ENCODE measurements at places on chromosomes 1 and 21.

DNA sequence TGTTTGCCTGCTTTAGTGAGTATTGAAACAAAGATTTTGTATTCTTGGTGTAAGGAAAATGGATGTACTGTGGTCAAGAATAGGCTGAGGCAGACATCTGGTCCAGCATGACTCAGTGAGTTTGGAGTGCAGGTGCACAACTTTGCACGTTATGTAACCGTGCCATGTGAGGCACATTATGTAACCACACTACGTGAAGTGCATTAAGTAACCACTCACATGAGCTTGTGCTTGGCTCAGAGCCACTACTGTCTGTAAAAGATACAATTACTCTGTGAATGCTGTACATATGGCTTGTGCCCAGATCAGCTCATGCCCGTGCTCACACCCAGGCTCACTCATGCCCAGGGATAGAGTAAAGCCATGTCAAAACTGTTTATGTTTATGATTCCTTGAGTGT, 216.8 kb downstream of the CTH start:
- no peak for DNase-seq

GRCh38 chr1:183806675-183807074, 1.8 kb downstream of the RGL1 start:
- DNase-seq: no peak

GRCh38 chr21:36767096-36767495, 68.2 kb downstream of the SIM2 start:
- DNase-seq: no peak

DNA sequence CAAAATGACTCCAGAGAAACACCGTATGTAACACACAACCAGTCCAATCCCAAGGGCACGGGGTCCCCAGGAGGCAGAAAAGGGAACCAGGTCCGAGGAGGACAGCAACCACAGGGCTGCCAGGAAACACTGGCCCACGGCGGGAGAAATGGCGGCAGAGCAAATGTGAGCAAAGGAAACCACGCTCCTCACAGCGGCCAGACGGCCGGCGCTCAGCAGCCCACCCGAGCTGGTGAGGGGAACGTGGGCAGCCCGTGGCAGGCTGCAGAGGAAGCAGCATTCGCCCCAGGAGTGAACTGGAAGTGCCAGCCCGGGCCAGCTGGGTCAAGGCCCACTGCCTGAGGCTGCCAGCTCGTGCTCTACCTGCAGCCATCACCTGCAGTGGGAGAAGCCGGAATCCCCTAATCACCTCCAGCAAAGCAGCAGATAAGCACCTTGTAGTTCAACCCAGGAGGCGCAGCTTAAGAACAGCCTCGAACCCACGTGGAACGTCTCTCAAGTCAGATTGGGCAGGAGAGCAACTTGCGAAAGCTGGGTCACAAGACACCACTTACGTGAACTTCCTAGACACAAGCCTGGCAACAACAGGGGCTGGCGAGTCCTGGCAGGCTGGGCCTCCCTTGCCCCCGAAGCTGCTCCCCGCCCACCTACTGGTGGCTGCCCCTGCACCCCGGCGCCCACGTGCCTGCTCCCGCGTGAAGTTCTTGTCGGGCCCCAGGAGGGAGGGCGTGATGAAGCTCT, 6.7 kb downstream of the SLC19A1 start:
- no peak for DNase-seq

- no peak for DNase-seq
Observed at GRCh38 chr1:180266275-180267210, 36.5 kb downstream of the LHX4 start.

DNA sequence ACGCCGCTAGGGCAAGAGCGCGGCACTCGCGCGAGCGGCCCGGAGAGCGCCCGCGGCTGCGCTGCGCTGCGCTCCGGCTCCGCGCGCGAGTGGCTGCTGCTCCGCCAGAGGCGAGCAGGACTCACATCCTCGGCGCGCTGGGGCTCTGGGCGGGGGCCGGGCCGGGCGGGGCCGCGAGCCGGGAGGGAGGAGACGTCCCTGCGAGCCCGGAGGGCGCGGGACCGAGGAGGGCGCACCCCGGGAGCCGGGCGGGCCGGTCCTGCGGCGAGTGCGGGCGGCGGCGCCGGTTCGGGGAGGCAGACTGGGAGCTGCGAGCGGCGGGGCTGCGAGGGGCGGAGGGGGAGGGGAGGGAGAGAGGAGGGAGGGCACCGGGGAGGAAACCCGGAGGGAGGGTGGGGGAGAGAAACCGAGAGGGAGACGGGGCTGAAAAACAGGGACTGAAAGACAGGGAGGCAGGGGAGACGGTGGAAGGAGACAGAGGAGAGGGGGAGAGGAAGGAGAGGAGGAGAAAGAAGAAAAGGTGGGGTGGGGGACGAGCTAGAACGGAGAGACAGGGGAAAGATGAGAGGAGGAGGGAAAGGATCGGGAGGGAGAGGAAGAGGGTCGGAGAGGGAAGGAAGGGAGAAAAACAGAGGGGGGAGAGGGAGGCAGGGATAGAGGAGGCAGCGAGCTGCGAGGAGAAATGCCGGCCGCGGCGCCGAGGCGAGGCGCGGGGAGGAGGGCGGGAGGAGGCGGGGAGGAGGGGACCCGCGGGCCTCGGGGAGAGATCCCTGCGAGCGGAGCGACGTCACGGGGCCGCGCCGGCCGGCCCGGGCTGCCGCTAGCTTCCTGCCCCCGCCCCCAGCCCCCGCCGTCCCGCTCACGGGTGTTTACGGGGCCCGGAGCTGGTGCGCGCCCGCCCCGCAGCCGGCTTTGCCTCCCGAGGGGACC, at the start of gene CAMK2N1:
Gene CAMK2N1, minus strand, starts transcription at position 684 of the 930 bp plus-strand sequence. CDS start 831 bp downstream, outside the sequence.
- DNase-seq: peak; percentile 61

DNA sequence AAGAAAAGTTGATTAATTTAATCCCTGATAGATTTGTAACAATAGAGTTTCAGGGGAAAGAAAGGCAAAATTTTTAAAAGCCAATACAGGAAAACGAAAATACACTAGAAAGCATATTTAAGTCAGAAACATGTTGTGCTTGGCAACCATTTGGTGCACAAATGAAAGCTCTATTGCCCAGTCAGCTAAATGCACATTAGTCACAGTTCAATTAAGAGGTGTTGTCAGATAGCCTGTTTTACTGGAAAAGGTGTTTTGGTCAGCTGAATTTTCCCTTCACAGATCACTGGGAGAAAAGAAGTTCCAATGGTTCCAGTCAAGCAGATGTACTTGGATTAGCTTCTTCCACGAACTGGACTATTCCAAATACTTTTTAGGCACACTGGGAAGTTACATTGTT, 25.4 kb downstream of the RGS4 start:
- DNase-seq: no peak

GRCh38 chr1:223755432-223755792, 43.1 kb downstream of the CAPN2 start:
- no peak for DNase-seq
